Fibroblast of villous mesenchyme (primary cell): ENCODE measurements at places on chromosomes 12 and 14. TPM values are rescaled to one million over a fixed set of nuclear protein-coding genes. Genes with fewer than 3 reads are reported as not detected.

Gene RIMBP2
- not detected in 2 replicates for total RNA-seq

Gene KRT3
- total RNA-seq, result not detected in 2 replicates

Gene SDR9C7
- not detected in 2 replicates for total RNA-seq

Gene RFX4
- not detected in 2 replicates for total RNA-seq

Gene RPS6KA5
- 0.86 and 0.97 TPM in 2 replicates for total RNA-seq

Gene NOVA1
- 1.9 and 6.9 TPM in 2 replicates for total RNA-seq

Gene PRB2
- total RNA-seq, result not detected in 2 replicates

Gene INSM2
- not detected in 2 replicates for total RNA-seq

Gene GPR65
- under 0.01 and 0.32 TPM in 2 replicates for total RNA-seq

Gene PIWIL1
- not detected in 2 replicates for total RNA-seq

Gene STXBP6
- total RNA-seq, result 2.9 and 4.7 TPM in 2 replicates

Gene SIVA1
- 67.8 and 73.8 TPM in 2 replicates for total RNA-seq

Gene LRP1-AS
- total RNA-seq, result not detected in 2 replicates

Gene C14orf132
- total RNA-seq, result 20.6 and 22.9 TPM in 2 replicates

Gene ART4
- total RNA-seq, result under 0.01 TPM in 2 replicates

Gene PRICKLE1
- 13.9 and 32.4 TPM in 2 replicates for total RNA-seq
